ENCODE measurements at places on chromosomes 13 and 19. TPM values are rescaled to one million over a fixed set of nuclear protein-coding genes. Genes with fewer than 3 reads are reported as not detected.

The EDNRB gene
- total RNA-seq: not detected

The MAST1 gene
- total RNA-seq: 4.1 TPM

The PRTN3 gene
- not detected for total RNA-seq

The CYP4F12 gene
- total RNA-seq: 1.9 TPM

The SCN1B gene
- total RNA-seq: 1.9 TPM

The P2RY11 gene
- total RNA-seq: 50.8 TPM

The OLFM4 gene
- not detected for total RNA-seq

The IL11 gene
- total RNA-seq: 0.25 TPM

The FOXA3 gene
- not detected for total RNA-seq

The KASH5 gene
- total RNA-seq: not detected

The PODNL1 gene
- not detected for total RNA-seq

The FBN3 gene
- not detected for total RNA-seq

The GSK3A gene
- total RNA-seq: 28.1 TPM

The KCNN4 gene
- total RNA-seq: 63.1 TPM

The HNRNPA1L2 gene
- 11.6 TPM for total RNA-seq

The YIPF2 gene
- 19.5 TPM for total RNA-seq

The KIR2DL1 gene
- total RNA-seq: not detected

The HIPK4 gene
- not detected for total RNA-seq

The DAPK3 gene
- total RNA-seq: 28.7 TPM

The ZNF285 gene
- total RNA-seq: 0.85 TPM

The MARCHF2 gene
- 26.9 TPM for total RNA-seq

The LRRC63 gene
- 0.60 TPM for total RNA-seq

The ARGLU1 gene
- 163 TPM for total RNA-seq

All from T-helper 17 cell (primary cell).